ENCODE measurements at places on chromosomes 3 and 15. TPM values are rescaled to one million over a fixed set of nuclear protein-coding genes. Genes with fewer than 3 reads are reported as not detected.

DNA sequence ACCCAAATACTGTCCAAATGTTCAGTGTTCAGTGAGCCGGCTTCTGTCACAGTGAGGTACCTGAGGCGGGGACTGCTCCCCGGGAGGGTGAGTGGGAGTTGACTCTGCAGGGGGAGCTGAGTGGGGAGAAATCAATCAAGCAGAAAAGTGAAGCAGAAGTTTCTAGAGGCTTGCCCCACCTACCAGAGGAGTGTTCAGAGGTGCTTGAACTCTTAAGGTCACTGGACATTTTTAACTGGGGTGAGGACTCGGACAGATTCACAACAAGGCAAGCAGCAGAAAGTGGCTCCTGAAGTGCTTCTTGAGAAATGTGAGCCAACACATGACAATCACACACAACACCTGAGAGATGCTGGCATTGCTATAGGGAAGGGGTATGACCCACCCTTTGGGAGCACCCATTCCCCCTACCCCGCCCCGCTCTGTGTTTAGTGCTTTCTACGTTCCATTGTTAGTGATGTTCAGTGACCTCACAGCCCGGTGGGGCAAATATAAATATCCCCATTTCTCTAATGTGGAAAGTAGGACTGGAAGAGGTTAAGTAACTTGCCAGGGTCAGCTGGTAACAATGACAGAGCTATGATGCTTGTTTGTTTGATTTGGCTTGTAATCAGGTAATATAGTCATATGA is 48.6 kb upstream of the AKAP13 start:
- no peak for DNase-seq

DNA sequence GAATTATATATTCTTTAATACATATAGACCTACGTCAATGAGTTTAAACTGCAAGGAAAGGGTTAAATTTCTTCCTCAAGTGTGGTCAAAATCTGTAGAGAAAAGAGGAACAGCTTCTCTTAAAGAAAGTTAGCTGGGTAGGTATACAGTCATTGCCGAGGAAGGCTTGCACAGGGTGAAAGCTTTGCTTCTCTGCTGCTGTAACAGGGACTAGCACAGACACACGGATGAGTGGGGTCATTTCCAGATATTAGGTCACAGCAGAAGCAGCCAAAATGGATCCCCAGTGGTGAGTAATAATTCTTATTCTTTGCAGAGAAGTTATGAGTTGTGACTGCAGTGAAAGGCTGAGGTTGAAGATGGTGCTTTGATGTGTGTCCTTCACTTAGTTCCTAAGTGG is at the start of gene CD86:
Gene CD86, plus strand, starts transcription at position 148 of the 400 bp plus-strand sequence. Its CDS starts 128 bp downstream, at position 276.
- DNase-seq, result no peak

The CPNE9 gene
- total RNA-seq, result not detected

- no peak for DNase-seq
These were observed 269.0 kb upstream of the ADAMTS9 start for GRCh38 chr3:64956711-64957325.

GRCh38 chr3:190716211-190716610 is 146.3 kb downstream of the GMNC start:
- DNase-seq, result no peak

The NR2F2 gene
- 19.0 TPM for total RNA-seq

- peak; percentile 52 for DNase-seq
These were observed 923 bp downstream of the SIAH2 start for GRCh38 chr3:150761831-150762661.

- DNase-seq, result no peak
These were observed 63.1 kb downstream of the SERP1 start for GRCh38 chr3:150483226-150483625.

DNA sequence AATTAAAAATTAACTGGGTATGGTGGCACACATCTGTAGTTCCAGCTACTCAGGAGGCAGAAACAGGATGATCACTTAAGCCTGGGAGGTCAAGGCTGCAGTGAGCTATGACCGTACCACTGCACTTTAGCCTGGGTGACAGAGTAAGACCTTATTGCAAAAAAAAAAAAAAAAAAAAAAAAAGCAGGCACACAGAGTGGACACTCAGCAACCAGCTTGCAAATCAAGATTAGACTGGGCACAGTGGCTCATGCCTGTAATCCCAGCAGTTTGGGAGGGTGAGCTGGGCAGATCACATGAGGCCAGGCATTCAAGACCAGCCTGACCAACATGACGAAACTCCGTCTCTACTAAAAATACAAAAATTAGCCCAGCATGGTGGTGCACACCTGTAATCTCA is 5.4 kb downstream of the CLN6 start:
- DNase-seq, result no peak

The CLRN1 gene
- not detected for total RNA-seq

DNA sequence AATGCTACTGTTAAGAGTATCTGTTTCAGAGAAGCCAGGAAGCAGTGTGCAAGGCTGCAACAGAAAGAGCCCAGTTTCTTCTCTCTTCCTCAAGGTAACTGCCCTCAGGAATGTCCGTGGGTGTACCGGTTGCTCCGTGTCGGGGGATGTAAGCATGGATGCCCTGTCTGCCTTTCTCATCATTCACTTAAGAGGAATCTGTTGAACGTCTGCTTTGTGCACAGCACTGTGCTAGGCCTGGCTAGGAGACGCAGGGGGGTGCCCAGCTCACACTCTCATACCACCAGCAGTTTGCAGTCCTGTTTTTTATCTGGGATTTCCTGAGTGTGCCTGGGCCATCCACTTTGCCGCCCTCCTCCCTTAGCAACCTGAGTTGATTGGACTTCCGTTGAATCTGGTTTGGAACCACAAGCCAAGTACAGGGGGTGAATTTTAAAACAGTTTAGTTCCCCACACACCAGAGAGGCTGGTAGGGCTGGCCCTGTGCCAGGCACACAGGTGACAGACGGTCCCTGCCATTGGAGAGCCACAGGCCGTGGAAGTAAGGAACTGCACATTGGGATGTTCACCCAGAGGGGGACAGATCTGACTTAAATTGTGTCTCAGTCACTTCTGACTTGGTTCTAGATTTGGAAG is 11.2 kb downstream of the BOC start:
- no peak for DNase-seq

The NOX5 gene
- total RNA-seq, result not detected

The RASGRP1 gene
- 1.1 TPM for total RNA-seq

GRCh38 chr3:123301331-123302184 is 99.8 kb downstream of the SEC22A start:
- no peak for DNase-seq

DNA sequence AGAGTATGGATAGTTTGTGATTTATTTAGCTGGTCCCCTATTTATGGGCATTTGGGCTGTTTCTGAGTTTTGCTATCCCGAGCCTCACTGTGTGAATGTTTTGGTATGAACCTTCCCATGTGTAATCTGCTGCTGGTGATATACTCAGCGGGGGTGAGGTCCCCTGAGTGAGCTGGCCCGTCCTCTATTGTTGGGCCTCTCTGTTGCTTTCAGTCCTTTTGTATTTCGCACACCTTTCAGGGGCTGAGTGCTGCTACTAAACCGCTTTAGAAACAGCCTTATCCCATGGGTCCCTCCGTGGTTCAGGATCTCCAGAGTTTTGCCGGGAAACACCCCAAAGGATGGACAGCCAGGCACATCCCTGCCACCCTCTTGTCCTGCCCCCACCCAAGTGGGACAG is 94.5 kb downstream of the WNT7A start:
- no peak for DNase-seq

The VGLL4 gene
- total RNA-seq, result 32.9 TPM

The SMAD6 gene
- 65.9 TPM for total RNA-seq

The TMEM207 gene
- total RNA-seq, result not detected

GRCh38 chr3:69817988-69818387 is 78.7 kb downstream of the MITF start:
- DNase-seq, result no peak

DNA sequence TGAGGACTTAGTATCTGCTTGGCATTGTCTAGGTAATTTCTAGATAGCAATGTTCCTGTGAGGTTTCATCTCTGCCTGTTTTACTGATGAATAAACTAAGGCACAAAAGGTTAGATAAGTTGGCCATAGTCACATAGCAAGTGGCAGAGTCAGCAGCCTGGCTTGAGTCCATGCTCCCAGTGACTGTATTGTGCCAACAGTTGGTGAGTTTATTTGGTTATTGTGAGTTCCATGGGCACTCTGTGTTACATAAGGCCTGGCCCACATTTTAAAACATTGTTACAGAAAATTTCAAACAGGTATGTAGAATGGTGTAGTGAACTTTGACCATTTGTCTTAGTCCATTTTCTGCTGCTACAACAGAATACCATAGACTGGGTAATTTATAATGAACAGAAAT is 15.2 kb downstream of the MCM2 start:
- DNase-seq, result no peak

- no peak for DNase-seq
These were observed 19.5 kb downstream of the GREM1 start for GRCh38 chr15:32737304-32737703.

The NANOGP8 gene
- 0.47 TPM for total RNA-seq

The GUCA1C gene
- total RNA-seq, result 11.2 TPM

DNA sequence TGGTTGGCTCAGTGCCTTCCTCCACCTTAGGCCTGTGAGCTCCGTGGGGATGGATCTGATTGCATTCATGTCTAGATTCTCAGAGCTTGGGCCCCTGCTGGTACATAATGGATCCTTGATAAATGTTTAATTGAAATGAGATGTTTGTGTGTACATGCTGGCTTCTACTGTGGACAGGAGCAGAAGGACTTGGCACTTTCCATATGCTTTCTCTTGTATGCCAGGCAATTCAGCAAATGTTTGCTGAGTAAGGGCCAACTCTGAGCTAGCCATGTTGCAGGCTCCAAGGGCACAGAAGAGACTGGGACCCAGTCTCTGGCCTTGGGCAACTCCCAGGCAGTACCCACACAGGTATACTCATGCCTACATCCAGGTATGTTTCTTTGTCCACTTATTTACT is 67.0 kb downstream of the RAB11A start:
- no peak for DNase-seq

GRCh38 chr15:64865998-64866520 is 24.3 kb downstream of the PLEKHO2 start:
- no peak for DNase-seq

- no peak for DNase-seq
These were observed 8.2 kb upstream of the GANC start for GRCh38 chr15:42264795-42265194.

GRCh38 chr3:16056217-16056616 is 118.3 kb upstream of the GALNT15 start:
- DNase-seq, result no peak

GRCh38 chr3:155334914-155335723 is 41.6 kb upstream of the STRIT1 start:
- DNase-seq, result no peak
